Stimulated activated CD8-positive, alpha-beta memory T cell treated with anti-CD3 and anti-CD28 coated beads, Interleukin-4, amount 100 ng/mL, for 1 hour (primary cell): ENCODE measurements at places on chromosomes 6 and 20.

- DNase-seq, result no peak
These were observed 14.6 kb upstream of the SLC22A7 start for GRCh38 chr6:43283514-43283901.

GRCh38 chr6:63584566-63584965 is 12.3 kb downstream of the LOC128125822 start:
- DNase-seq, result no peak

GRCh38 chr6:31636698-31637596 is 15.5 kb downstream of the BAG6 start:
- no peak for DNase-seq

GRCh38 chr6:107079429-107079828 is 35.9 kb downstream of the BEND3 start:
- no peak for DNase-seq

DNA sequence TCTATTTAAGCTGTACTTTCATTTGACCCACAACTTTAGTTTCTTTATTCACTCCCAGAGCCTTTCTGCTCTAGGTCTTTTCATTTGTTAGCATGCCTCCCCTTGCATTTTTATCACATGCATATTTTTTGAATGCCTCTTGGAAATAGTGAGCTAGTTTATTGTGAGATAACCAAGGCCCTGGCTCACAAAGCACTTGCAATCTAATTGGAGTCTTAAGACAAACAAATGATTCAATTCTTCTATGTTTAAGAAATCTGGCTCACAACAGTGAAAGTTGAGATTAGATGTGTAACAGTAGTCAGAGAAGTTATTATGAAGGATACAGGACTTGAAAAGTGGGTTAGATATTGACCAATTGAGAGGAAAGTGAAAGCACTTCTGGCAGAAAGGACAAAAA is 173.4 kb downstream of the MOXD1 start:
- no peak for DNase-seq

GRCh38 chr6:69494595-69494994 is 302.2 kb downstream of the LMBRD1 start:
- DNase-seq, result no peak

DNA sequence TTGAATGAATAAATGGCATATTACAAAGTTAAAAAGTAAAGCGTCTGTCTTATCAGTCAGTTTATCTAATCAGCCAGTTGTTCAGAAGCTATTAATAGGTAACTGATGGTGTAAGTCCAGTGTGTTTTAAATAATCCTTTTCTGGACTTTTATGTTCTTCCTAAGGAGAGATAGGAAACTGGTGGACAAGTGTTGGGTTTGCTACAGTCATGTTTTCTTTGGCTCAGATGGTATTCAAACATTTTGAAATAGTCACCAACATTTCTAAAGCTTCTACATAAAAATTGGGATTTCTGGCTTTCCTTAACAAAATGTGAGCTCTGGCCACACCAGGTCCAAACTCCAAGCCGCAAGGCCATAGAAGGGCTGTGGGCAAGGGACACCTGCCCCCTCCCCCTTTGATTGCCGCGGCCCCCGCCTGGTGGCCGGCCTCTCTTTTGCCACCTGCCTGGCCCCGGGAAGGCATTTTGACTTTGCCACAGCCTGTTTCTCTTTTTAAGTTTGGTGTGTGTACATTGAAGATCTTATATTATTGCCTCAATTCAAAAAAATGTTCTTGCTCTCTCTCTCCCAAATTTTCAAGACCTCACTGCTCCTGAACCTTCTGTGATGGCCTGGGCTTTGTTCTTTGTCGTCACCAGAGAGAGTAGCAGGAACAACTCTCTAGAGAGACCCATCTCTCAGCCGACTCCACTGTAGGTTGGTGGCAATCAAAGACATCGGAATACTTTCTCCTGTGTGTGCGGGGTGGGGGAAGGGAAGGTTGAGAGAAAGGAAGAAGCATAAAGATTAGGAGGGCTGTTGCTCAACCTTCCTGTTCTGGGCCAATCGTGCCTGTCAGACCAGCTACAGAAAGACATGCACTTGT is 84.0 kb upstream of the ZNF217 start:
- no peak for DNase-seq

- no peak for DNase-seq
These were observed 17.1 kb downstream of the RIPOR2 start for GRCh38 chr6:24918641-24919055.

GRCh38 chr6:102766963-102767362 is 1373.5 kb downstream of the GRIK2 start:
- DNase-seq, result no peak

DNA sequence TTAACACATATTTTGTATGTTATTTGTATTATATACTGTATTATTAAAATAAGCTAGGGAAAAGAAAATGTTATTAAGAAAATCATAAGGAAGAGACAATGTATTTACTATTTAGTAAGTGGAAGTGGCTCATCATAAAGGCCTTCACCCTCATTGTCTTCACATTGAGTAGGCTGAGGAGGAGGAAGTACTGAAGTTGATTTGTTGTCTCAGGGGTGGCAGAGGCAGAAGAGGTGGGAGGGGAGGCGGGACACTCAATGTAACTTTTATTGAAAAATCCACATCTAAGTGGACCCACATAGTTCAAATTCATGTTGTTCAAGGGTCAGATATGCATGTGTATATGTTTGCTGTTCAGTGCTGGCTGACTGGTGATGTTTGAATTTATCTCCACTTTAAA is 210.2 kb upstream of the CITED2 start:
- no peak for DNase-seq

DNA sequence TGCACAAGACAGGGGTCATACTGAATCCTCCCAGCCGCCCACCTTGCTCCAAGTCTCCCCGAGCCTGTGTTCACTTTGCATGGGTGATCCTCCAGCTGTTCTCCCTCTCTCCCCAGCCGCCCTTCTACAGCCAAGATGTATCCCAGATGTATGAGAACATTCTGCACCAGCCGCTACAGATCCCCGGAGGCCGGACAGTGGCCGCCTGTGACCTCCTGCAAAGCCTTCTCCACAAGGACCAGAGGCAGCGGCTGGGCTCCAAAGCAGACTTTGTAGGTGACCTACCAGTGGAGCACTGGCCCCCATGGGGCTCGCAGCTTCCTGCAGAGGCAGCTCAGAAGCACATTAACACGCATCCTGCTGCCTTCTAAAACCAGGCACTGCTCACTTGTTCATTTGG is 14.6 kb upstream of the IFT52 start:
- no peak for DNase-seq
